ENCODE measurements at places on chromosomes 3 and 15.

GRCh38 chr3:161107311-161107710 lies 2.2 kb upstream of the B3GALNT1 start:
- DNase-seq: no peak

DNA sequence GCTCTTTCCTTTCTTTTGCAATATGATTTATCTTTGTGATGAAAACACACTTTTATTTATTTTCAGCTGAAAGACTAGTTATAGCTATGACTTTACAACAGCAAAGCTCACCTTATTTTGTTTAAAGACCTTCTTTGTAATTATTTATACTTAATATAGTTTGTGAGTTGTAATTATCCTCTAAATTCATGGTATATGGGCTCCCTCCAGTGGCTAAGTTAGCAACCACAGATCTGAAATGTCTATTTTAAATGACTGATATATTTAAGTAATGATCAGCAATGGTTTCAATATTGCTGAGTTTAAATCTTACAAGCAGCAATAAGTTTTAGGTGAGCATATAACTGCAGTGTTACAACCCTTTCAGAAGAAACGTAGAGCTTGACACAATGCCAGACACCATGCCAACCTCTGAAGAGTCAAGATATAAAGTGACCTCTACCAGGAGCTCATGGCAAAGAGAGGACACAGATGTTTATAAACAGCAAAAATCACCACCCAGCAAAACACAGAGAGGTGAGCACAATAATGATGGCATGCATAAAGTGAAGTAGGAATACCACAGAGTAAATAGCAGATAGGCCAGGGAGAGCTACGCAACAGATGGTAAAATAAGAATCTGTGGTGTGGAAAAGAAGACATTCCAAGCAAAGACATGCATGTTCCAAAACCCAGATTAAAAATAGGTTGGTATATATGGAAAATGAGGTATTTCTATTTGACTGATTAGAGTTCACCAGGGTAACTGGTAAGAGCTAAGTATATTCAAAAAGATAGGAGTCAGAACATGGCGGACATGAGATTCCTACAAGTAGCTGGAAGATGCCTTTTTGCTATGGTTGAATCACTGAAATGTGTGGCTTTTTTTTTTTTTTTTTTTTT lies 143.7 kb upstream of the ZNF385D start:
- DNase-seq: peak; percentile 28

DNA sequence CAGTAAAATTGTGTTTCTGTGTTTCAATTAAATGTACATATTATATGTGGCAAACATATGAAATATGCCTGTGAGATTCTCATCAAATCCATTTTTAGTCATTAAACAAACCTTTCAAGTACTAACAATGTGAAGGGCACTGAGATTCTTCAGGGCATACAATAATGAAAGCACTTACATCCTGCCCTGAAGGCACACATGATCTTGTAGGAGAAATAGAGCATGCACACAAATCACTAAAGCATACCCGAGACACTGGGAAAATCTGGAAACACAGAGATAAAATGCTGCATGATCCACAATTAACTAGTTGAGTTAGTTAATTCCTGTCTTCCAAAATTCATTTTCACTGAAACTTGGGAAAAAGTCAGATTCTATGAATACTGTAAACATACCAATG lies 810.5 kb upstream of the NECTIN3 start:
- DNase-seq: no peak

- peak; percentile 40 for DNase-seq
Observed at GRCh38 chr15:90765966-90766365, 48.8 kb downstream of the BLM start.

DNA sequence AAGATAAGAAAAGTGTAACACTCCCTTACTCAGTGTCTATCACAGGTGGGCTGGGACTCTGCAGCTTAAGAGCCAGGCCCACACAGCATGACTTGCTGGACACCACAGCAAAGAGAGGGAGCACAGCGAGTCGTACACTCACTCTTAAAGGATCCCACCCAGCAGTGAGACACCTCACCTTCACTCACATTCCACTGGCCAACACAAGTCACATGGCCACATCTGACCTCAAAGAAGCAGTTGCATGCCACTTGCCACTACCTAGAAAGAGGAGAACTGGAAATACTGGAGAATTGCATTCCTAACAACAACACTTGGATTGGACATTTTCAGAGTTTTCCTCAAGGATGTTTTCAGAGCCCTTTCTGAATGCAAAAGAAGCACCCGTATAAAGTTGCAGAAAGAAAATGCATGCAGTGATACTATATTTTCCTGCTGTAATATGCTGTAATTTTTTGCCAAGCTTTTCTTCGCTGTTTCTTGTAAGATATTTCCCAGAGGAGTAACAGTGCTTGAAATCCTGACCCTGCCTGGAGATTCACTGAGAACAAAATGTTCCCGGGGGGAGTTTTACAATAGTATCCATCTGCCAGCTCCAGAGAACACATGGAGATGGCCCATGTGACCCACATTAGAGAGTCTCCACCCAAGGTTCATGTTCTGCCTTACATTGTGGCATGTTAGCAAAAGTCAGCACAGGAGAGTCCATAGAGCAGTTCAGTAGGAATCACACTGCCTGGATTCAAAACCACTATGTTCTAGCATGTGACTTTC lies 42.2 kb downstream of the TRIM42 start:
- DNase-seq: no peak

GRCh38 chr3:72152551-72153476 lies 367.9 kb upstream of the PROK2 start:
- DNase-seq: peak; percentile 78

- no peak for DNase-seq
Observed at GRCh38 chr3:155956508-155957411, 86.3 kb downstream of the GMPS start.

GRCh38 chr3:115554487-115554807 lies 68.9 kb upstream of the GAP43 start:
- no peak for DNase-seq

DNA sequence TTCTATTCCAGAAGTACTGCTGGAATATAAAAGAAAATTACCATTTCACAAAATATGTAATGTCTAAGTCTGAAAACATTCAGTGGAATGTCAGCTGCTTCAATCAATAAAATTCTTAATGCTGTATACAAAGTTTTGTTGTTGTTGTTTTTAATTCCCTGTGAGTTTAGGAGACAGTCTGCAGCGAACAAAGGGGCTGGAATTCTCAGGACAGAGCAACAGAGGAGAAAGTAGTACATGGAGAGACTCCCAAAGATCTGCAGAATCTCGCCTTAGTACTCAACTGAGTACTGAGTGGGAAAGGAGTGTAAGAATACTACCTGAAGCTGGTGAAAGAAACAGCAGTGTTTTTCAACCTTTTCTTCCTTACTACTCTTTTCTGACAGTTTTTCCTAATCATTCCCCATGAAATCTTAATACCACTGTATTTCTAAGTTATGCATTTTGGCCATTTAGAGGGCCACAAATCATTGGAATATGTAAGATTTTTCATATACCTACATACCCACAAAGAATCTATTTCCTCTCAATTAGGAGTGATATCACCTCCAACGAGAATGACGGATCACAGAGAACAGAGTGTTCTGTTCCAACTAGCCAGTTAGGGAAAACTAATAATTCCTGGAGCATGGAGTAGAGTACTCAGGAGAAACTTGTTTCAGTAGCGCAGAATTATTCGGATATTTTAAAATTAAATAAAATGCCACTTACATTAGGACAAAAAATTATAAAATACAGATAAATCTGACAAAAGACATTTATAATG lies 16.0 kb downstream of the ANKRD28 start:
- no peak for DNase-seq

DNA sequence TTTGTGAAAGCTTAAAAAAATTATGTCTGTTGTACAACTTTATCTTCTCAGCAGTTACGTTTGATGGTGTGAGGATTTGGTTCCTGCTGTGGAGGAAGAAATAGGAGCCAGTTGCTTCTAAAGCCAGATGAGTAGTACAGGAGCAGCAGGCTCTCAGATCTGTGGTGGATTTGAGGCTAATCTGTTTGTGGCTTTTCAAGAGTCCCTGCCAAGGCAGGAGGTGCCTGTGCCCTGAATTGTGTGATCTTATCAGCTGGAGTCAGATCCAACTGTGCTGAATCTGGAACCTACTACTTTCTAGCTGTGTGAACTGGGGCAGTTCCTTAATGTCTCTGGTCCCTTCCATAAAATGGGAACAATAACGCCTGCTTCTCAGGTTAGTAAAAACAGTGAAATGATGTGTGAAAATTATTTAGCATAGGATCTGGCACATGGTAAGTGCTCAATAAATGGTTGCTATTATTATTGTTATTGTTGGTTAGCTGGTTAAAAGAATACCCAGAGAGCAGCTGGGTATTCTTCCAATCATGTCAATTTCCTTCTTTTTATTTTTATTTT lies 7.7 kb downstream of the CLDN11 start:
- peak; percentile 28 for DNase-seq

GRCh38 chr3:136932523-136932922 lies 25.3 kb upstream of the IL20RB start:
- no peak for DNase-seq

- DNase-seq: peak; percentile 47
Observed at GRCh38 chr3:14393440-14394106, 8.8 kb upstream of the SLC6A6 start.

DNA sequence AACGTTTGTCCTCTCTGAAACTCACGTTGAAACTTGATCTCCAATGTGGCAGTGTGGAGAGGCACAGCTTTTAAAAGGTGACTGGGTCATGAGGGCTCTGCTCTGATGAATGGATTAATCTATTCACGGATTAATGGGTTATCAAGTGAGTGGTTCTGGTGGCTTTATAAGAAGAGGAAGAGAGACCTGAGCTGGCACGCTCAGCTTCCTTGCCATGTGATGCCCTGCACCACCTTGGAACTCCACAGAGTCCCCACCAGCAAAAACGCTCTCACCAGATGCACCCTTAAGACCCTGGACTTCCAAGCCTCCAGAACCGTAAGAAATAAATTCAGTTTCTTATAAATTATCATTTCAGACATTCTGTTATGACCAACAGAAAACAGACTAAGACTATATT lies 2.6 kb downstream of the PPP1R2 start:
- no peak for DNase-seq

DNA sequence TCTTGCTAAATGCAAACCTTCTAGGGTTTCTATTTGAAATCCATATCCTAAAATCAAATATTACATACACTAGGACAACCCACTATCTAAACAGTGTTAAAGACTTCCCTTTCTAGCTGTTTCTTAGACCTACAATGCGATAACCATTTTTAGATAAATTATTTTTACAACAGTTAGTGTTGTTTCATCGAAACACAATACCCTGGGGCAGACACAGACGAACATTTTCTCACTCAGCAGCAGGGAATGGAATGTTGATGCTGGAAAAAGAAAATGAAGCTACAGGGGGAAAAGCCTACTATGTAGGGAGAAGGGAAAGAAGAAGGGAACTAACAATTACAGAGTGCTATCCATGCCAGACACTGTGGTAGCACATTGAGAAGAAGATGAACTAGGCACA lies 6.0 kb upstream of the HERC1 start:
- DNase-seq: no peak

DNA sequence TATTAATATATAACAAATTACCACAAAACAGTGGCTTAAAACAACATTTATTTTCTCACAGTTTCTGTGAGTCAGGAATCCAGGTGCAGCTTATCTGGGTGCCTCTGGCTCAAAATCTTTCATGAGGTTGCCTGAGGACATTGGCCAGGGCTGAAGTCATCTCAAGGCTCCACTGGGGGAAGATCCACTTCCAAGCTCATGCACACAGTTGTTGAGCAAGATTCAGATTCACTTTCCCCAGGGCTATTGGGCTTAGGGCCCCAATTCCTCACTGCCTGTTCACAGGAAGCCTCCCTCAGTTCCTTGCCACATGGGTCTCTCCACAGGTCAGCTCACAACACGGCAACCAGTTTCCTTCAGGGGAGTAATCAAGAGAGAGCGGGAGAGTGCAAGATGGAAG lies 35.0 kb downstream of the RFTN1 start:
- DNase-seq: peak; percentile 58

GRCh38 chr15:88069561-88069960 lies 187.0 kb downstream of the NTRK3 start:
- no peak for DNase-seq

DNA sequence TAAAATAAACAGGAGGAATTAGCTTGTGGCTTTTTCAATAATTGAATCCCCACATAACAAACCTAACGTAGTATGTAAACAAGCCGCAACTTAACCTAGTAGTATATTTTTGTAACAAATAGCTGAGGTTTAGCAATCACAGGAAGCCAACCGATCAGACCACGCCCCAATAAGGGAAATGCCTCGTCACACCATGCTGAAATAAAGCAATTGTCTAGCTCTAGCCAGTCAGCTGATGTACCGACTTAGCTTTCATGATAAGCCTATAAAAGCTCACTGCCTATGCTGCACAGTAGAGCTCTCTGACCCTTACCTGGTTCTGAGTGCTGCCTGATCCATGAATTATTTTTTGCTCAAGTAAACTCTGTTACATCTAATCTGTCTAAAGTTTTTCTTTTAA lies 208.9 kb downstream of the ROBO1 start:
- no peak for DNase-seq

- peak; percentile 77 for DNase-seq
Observed at GRCh38 chr3:101842245-101842934, 6.9 kb upstream of the NFKBIZ start.

DNA sequence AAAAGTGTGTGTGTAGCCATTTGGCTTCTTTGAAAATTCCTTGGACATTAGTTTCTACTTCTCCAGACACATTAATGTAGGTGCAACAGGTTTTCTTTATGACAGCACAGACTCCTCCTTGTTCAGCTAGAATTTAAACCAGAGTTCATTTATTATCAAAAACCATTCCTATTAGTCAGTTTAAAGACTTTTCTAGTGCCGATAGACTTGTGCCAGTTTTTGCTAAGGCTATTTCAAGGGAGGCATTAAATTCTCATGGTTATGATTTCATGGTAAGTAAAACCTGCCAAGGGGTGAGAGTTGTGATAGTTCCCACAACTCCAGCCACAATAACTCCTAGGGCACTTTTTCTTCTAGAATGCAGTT lies 20.6 kb upstream of the SENP7 start:
- peak; percentile 7 for DNase-seq

DNA sequence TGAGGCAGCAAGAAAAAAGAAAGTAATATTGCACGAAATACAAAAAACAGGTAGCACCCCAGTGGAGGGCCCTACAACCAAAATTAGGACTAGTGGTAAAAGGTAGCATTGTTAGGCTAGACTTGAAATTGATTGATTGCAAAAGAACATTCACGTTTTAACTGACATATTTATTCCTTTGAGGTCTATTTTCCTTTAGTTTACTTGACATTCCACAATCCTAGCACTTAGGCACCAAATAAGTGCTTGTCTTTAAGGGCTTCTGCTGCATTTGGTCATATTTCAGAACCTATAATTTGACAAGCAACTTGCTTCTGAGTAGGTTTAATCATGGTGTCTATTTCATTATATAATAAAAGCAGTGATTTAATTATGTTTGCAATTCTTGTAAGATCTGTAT lies 642.7 kb upstream of the AGTR1 start:
- DNase-seq: no peak

GRCh38 chr15:27889258-27889657 lies 209.9 kb downstream of the OCA2 start:
- DNase-seq: no peak

All from fibroblast of skin of right biceps (primary cell).